Stimulated activated naive CD4-positive, alpha-beta T cell (primary cell): ENCODE measurements at places on chromosomes 1 and 21.

DNA sequence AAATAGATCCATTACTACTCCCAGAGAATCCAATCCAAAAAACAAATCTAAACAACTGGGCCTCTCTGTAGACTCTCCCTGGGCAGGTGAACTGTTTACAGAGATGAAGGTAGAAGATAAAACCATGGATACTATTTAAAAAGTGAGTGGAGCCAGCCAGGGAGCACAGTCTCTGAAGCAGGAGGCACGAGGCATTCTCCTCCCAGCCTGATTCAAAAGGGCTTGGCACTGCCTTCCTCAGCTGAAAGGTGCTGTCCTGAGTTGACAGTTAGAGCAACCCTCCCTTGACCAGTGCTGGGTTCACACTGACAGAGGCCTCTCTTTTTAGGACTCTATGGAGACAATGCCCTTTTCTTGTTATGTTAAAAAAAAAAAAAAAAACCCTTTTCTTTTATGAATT lies 36.8 kb downstream of the HENMT1 start:
- DNase-seq = no peak

- DNase-seq = no peak
These were observed 8.6 kb downstream of the MORN1 start for GRCh38 chr1:2382621-2383361.

DNA sequence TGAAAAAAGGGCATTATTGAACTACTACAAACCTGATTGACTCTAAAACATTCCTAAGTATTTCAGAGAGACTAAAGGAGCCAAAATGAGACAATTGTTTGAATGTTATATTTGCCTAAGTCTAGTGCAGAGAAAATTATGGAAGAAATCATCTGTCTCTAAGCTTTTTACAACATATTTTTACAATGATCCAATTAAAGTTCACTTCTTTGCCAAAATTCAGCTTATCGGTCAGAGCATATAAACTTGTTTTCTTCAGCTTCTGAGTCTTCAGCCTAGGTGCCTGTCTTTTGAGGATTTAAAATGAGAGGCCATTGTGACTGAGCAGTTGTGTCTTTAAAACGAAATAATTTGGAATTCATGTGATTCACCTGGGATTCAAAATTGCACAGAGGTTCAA lies 181.2 kb upstream of the SGIP1 start:
- no peak for DNase-seq

- DNase-seq = no peak
These were observed 848 bp downstream of the CTTNBP2NL start for GRCh38 chr1:112396653-112397471.

DNA sequence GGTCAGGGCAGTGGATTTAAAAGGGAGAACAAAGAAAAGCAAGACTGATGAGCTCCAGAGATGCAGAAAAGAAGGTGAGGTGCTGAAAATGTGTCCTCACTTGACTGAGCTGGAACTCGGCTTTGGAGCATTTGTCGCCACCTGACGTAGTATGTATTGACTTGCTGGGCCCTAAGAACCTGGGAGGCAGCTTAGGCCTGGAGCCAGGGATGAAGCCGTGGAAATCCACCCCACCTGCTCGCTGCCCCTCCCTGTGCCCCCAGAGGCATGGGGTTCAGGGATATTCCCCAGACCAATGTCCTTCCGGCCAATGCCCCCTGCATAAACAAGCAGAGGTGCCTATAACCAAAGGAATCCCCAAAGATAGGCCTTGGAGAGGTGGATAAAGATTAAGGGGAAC lies 14.3 kb downstream of the MRAP start:
- no peak for DNase-seq

DNA sequence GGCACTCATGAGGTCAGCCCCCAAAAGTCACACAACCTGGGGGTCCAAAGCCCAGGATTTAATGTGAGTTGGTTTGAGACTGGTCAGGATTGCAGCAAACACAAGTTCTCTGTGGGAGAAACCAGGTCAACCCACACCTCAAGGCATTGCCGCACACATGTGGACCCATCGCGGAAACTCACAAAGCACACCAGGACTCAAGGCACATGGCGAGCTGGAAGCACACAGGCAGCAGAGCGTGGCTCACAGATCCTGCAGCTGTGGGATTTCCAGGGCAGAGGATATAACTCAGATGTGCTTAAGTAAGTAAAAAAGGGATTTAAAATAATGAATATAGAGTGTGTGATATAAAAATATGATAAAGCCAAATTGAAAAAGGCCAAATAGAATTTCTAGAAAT lies 51.6 kb upstream of the ADARB1 start:
- DNase-seq = no peak

GRCh38 chr1:201083741-201084140 lies 28.5 kb downstream of the CACNA1S start:
- no peak for DNase-seq

DNA sequence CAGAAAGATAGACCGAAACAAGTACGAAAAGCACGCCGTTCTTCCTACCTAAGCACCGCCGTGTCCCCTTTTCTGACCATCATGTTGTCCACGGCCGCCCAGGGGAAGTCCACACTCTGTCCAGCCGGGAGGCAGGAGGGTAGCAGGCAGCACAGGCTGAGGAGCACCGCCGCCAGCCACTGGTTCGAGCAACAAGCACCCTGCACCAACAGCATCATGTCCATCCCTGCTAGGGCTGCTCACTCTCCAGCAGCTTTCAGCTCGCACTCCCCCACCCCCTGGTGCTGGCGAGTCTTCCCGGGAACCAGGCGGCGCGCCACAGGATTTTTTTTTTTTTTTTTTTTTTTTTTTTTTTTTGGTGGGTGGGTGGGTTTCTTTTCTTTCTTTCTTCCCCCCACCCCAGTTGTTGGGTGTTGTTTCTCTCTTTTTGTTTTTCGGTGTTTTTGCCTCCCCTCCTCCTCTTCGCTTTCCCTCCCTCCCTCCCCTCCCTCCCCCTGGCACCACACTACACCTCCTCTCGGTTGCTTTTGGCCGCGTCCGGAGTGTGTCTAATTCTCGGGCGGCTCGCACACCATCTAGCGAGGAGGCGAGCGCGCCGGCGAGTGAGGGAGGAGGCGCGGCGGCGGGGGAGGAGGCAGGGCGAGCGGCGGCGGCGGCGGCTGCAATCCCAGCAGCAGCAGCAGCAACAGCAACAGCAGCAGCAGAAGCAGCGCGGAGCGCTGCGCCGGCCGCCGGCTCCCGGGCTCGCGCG lies at the start of gene NEGR1:
TSS of gene NEGR1 (minus strand) at position 269 of the 751 bp plus-strand sequence.
- peak; percentile 31 for DNase-seq

GRCh38 chr21:39345440-39345839 lies 3.4 kb downstream of the HMGN1 start:
- no peak for DNase-seq

DNA sequence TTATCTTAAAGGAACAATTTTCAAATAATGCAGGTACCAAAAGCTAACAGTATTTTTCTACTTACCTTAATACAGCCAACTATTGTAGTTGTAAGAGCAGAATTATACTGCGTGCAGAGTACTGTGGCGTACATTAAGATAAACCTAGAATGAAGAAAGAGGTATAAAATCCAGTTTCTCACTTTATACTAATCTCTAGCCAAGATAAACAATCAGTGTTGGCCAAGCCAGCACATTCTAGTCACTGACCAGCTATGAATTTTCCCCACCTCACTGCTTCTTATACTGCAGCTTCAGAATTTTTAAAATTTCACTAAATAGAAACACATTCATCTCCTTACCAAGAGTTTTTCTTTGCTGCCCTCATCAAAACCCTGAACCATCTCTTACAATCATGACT lies 33.6 kb downstream of the SLC35D1 start:
- no peak for DNase-seq

- DNase-seq = no peak
These were observed 118.6 kb downstream of the NR5A2 start for GRCh38 chr1:200146100-200146499.

- peak; percentile 80 for DNase-seq
These were observed 4.1 kb downstream of the KIF21B start for GRCh38 chr1:201019321-201019977.

DNA sequence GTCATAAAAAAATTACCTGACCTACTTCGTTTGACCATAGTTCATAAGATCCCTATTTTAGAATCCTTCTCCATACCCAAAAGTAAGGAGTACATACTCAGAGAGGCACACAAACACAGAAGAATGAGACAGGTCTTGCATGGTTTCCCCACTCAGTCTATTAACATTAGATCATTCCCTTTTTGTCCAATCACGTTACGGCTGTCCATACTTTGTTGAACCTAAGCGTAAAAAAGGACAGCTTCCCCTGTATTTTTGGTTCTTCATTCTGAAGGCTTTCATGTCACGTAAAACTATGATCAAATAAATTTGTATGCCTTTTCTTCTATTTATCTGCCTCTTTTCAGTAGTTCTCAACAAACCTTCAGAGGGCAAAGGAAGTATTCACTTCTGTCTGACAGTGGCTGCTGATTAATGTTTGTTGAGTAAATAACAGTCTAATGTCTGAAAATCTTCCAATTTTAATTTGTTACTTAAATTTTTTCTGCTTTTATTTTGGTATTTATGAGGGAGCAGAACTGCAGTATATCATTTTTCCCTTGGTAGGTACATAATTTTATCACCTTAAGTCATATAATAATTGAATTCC lies 16.4 kb downstream of the PKN2 start:
- no peak for DNase-seq

DNA sequence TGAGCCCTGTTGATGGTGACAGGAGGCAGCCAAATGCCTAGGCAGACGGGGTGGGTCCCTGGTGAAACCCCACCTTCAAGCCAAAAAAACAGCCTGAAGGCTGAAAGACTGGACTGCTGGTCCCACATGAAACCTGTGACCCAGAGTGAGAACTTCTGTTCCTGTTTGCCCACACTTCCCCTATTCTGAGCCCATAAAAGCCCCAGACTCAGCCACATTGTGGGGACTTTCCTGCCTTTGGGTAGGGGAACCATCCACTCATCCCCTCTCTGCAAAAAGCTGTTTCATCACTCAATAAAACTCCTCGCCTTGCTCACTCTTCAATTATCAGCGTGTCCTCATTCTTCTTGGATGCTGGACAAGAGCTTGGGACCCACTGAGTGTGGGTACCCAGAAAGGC lies 25.2 kb downstream of the HTR6 start:
- no peak for DNase-seq

GRCh38 chr1:160282807-160283206 lies 2.1 kb downstream of the PEX19 start:
- no peak for DNase-seq
